Progenitor cell of endocrine pancreas (in vitro differentiated cells): ENCODE measurements at places on chromosomes 2 and 18.

GRCh38 chr18:25771796-25772195, 318.6 kb downstream of the SS18 start:
- no peak for DNase-seq

DNA sequence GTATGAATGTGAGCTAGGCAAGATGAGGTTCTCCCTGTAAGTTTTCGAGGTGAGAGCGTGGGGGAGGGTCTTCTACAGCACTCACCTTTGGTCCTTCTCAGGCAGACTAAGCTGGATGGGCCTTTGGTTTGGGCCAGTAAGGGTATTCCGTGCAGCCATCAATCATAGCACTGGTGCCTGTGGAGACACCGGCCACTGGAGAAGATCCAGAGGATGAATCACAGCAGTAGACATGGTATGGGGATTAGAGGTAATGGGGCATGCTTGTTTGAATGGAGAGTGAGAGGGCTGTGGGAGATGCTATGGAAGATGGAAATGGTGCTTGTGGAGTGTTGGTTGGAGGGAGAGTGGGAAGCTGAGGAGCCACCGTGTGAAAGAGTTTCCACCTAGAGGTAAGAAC, 16.1 kb downstream of the MAPRE3 start:
- DNase-seq = no peak

DNA sequence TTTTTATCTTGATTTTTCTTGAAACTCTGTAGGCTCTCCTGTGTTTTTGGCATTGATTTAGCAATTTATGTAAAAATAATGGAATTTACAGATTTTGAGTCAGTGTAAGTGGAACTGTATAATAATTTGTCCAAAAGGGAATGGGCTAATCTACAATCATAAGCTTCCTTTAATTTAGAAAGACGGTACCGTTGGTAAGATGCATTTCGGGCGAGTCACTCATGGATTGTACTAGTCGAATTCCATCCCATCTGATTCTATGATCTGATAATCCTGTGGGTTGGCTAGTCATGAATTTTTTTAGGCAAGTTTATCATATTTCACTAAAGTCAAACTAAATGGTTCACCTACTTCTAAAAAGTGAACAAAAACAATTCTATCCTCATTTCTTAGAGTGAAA, 133.4 kb downstream of the ZNF407 start:
- DNase-seq = no peak

GRCh38 chr2:236264256-236264655, at the start of gene ASB18:
Gene ASB18, minus strand, starts transcription at chr2:236264406. Its CDS starts 61 bp downstream, at chr2:236264345.
- DNase-seq = no peak

DNA sequence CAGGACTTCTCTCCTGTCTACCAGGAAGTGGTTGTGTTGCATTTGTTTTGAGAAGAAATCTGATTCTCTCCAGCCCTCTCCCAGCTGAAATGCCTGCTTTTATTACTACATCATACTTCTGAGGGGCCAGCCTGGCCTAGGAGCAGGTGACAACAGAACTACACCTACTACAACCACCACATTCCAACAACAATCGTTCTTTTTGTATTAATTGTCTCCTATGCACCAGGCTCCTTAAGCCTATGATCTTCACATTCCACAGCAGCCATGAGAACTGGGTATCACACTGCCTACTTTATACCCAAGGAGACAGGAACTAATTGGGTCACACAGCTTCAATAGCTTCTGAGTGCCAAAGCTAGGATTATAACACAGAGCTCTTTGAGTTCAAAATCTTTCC, 167.7 kb downstream of the TDRD15 start:
- DNase-seq = no peak

GRCh38 chr18:25819746-25820363, 270.6 kb downstream of the SS18 start:
- DNase-seq = no peak

GRCh38 chr2:18050001-18050400, 171.5 kb downstream of the KCNS3 start:
- no peak for DNase-seq

DNA sequence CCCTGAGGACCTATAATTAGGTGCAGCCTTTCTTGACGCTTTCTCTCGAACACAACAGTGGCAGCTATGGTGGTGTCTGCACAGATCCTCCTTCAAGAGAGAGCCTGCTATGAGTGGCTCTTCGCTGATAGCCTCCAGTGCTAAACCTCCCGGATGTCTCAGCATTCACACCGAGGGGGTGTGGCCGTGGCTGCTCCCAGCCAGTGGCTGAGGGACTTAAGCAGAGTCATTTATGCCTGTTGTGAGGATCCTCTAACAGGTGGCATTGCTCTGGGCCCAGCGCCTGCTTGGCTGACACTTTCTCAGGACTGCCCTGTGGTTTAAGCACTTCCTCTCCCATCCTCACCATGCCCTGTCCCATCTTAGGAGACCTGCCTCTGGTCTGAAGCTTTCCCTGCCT, 592.0 kb upstream of the LRRTM1 start:
- no peak for DNase-seq

DNA sequence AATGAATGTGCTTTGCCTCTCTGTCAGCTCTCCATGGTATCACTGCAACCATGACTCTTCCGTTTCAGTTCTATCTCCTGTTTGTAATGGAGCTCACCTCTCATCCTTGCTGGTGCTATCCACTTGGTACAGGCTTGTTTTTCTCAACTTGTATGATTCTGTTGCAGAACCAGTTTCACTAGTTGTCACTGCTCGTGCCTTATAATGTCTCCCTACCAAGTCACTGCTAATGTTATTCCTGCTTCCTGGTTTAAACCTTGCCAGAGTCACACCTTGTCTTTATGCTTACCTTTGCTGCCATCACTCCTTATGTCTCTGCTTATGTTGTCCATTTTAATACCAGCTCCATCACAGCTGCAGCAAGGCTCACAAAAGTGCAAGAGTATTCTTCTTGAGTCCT, 1191.0 kb upstream of the LRRTM1 start:
- DNase-seq = no peak

GRCh38 chr18:59514203-59514602, 155.1 kb upstream of the LMAN1 start:
- no peak for DNase-seq

DNA sequence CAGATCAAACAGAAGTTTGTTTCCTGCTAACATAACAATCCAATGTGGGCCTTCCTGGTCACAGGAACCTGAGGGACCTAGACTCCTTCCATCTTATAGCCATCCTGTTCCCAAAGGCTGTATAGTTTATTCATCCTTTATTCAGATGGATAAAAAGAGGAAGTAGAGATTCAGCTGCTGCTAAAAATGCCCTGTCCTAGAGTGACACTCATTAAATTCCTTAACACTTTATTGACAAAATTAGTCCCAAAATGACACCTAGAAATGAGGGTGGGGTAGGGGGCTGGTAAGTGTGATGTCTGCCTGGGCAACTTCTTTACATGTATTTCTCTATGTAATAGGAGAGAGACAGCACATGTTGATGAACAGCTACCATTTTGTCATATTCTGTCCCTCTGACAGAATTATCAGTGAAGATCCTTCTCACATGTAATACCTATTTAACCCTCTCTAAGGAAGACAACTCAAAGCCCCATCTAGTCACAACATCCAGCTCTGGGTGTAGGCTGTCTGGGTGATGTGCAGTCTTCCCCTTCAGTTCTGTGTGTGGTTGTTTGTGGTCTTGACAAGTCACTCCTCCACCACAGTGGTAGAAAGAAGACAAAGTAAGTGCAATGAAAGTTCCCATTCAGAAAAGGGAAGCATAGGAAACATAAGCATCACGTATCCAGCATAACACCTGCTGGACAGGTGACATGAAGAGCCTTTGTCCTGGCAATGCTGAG, 253.9 kb upstream of the CNTNAP5 start:
- DNase-seq = no peak

DNA sequence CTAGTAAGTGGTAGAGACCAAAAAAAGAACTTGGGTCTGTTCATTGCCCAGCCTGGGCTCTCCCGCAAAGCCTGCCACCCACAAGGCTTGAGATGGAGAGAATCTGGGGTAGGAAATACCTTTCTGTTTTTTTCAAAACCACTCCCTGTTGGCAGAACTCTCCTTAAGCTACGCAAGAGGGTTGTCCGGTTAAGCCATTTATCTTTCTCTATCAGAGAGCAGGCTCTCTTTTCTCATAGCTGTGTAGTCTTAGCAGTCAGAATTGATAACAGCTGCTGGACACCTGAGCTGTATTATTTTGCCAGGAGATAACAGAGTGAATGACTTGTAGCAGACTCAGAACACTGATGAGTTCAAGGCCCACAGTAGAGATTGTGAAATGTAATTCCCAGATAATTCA, 1088.1 kb downstream of the TSN start:
- no peak for DNase-seq

DNA sequence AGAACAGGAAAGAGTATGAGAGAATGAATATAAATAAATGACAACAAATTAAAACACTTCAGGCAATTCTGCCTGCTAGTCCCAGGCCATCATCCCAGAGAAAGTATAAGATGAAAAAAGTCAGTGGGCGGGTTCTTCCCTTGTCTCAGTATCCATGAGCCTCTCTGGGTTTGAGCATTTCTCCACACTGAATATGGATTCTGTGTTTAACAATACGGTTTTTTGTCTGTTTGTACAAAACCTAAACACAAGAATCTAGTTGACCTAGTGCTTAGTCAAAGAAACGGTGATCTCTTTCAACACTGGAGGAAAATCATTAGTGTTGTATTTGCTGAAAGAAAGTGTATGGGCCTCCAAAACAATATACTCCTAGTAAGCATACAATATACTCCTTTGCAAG, 10.0 kb downstream of the SUCLG1 start:
- no peak for DNase-seq

GRCh38 chr2:59903994-59904544, 649.4 kb downstream of the BCL11A start:
- no peak for DNase-seq

DNA sequence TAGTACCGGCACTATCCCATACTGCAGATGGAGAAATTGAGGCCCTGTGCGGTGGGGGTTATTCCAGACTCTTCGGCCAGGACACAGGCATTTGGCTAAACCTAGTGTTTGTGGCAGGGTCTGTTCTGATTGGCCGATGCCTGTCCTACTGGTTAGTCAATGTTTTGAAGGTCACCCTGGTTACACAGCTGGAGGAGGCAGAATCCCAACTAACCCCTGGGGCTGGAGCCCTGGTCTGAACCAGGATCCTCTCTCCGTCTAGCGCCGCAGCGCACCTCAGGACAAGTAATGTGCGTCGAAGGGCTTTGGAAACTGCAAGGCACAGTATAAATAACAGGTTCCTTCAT, 19.4 kb downstream of the TEX44 start:
- DNase-seq = no peak

- no peak for DNase-seq
Observed at GRCh38 chr2:228532233-228532632, 350.7 kb upstream of the SPHKAP start.

GRCh38 chr2:214019973-214020345, 390.9 kb upstream of the VWC2L start:
- no peak for DNase-seq

GRCh38 chr18:3713166-3713565, 263.2 kb downstream of the TGIF1 start:
- DNase-seq = no peak

GRCh38 chr2:4073026-4073569, 369.7 kb downstream of the DCDC2C start:
- no peak for DNase-seq

GRCh38 chr18:24585996-24586566, 125.6 kb downstream of the HRH4 start:
- no peak for DNase-seq

DNA sequence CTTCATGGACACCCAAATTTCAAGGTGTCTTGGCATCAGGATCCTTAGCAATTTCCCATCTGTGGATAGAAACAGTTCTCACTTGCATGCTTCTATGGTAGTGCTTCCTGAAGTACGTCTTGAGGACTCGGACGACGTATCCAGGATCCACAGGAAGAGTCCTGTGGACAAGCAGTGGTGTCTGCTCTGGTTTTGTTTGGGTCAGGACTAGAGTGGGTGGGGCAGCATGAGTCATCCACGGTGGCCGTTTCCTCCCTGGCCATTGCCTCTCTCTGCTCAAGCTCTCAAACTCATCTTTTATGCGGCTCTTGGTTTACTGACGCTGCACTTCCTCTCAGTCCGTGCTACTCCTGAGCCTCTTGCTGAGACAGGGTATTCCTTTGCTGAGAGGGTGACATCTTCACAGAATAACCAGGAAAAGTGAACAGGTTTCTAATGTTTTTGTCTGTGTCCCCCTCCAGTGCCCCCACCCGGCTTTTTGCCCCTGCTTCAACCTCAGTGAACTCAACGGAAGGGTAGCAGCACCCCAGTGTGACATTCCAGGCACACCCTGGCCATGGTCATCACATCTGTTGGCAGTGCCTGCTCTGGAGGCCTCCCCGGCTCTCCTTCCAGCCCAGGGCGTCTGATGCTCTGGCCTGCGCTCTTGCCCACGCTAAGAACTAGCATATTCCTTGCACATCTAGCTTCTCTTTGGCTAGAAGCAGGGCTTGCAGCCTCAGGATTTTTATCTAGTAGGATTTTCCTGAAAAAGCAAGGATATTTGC, 62.2 kb downstream of the ARMC9 start:
- DNase-seq = no peak

GRCh38 chr2:8957628-8958027, 45.9 kb downstream of the MBOAT2 start:
- DNase-seq = no peak

DNA sequence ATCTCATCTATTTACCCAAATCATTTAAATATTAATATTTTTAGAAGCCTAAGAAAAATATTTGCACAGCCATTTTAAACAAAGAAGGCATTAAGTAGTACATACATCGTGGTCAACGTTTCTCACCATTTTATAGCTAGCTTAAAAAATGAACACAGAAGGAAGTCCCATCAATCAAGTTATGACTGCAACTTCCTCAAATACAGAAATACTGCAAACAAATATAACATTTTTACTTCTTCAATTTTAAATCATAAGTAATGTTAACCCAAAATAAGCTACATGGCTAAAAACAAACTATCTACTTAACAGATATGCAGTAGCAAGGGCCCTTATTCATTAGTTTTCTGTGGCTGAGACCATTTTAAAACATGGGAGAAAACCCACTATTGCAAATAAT, 30.6 kb downstream of the ITSN2 start:
- no peak for DNase-seq

GRCh38 chr2:128632501-128632800, 313.8 kb upstream of the HS6ST1 start:
- peak; percentile 2 for DNase-seq

DNA sequence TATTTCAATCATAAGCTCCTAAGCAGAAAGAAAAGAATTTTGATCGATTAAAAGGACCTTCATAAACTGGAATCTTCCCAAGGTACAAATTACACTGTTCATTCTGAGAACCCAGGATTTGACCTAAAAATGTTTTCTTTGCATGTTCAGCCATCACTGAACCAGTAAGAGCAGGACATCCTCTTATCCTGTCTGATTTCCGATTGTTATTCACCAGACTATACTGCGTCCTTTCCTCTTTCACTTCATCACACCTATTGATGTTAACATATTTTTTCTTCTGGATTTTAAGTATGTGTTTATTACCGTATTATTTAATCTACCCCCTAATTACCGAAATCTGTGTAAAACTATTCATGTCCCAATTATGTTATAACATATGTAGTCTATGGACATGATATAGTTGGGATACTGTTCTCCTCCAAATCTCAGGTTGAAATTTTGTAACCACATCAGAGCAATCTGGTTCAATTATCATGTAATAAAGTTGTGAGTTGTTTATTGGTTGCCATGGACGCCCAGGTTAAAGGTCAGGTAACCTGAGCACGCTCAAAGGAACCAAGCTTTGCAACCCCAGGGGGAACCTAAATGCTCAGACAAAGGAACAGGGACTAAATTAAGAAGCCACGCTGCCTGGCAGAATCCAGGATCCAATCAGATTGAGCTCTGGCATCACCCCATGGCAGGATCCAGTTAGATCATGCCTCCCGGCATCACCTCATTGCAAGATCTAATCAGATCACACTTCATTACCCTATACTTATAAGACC, 11.6 kb upstream of the TBC1D8 start:
- no peak for DNase-seq
